ENCODE measurements at places on chromosomes 12 and 14. TPM values are rescaled to one million over a fixed set of nuclear protein-coding genes. Genes with fewer than 3 reads are reported as not detected.
A peak's percentile ranks its signal among the peaks of the same experiment; 100 is the strongest.

The RIMBP2 gene
- not detected for total RNA-seq

The RDH11 gene
- total RNA-seq, result 44.1 TPM

The ESR2 gene
- total RNA-seq, result not detected

The ANKRD52 gene
- 34.0 TPM for total RNA-seq

The AKAP5 gene
- 1.6 TPM for total RNA-seq

The AQP2 gene
- total RNA-seq, result not detected

The SERPINA3 gene
- total RNA-seq, result not detected

GRCh38 chr12:9334041-9334692 lies 126.0 kb upstream of the PZP start:
- no peak for DNase-seq

- peak; percentile 5 for DNase-seq
Observed at GRCh38 chr14:58805605-58806409, 168.0 kb downstream of the DACT1 start.

- DNase-seq, result no peak
Observed at GRCh38 chr12:65868133-65868705, 43.9 kb downstream of the HMGA2 start.

- no peak for DNase-seq
Observed at GRCh38 chr14:99004112-99004511, 267.9 kb downstream of the BCL11B start.

- no peak for DNase-seq
Observed at GRCh38 chr14:56814519-56814959, 4.3 kb upstream of the OTX2 start.

- DNase-seq, result no peak
Observed at GRCh38 chr12:65055859-65056258, 65.2 kb downstream of the WIF1 start.

DNA sequence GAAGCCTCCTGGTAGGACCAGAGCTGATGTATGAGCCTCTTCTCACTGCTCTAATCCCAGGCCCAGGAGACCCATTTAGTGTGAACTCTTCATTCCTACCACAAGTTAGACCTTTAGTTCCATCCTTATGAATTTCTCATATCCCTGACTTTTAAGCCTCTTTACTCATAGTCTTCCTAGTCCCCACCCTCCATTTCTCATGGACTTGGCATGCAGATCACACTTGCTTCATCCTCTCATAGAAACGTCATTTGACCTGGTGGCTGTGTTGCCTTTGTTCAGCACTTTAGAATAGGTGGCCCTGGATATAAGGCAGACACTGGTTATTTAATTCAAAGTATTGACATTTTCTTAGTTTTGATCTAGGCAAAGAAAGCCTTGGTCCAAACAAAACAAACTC lies 99.5 kb downstream of the SLC16A7 start:
- DNase-seq, result no peak

GRCh38 chr12:62319058-62319457 lies 58.9 kb downstream of the USP15 start:
- DNase-seq, result no peak

DNA sequence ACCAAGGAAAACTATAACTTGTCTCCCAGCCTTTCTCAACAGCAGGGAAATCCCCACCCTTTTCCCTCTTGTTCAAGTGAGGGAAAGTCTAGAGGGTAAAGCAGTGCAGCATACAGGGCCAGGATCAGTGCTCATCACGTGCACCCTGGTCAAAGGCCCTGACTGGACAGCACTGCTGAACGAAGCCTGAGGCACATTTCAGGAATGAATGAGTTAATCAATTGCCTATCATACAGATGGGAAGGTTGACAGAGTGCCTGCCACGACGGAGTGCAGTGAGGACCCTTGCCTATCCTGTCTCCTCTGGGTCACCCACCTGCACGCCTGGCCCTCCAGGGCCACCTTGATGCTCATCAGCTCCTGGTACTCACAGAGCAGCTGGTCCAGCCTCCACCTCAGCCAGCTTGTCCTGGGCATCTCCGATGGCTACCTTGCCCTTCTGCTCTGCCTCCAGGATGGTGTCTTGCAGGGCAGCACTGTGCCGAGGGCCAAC lies 11.7 kb upstream of the KRT73 start:
- DNase-seq, result no peak

- no peak for DNase-seq
Observed at GRCh38 chr14:33631441-33631840, 319.4 kb downstream of the EGLN3 start.

- DNase-seq, result no peak
Observed at GRCh38 chr14:101535232-101535631, 26.1 kb upstream of the DIO3 start.

DNA sequence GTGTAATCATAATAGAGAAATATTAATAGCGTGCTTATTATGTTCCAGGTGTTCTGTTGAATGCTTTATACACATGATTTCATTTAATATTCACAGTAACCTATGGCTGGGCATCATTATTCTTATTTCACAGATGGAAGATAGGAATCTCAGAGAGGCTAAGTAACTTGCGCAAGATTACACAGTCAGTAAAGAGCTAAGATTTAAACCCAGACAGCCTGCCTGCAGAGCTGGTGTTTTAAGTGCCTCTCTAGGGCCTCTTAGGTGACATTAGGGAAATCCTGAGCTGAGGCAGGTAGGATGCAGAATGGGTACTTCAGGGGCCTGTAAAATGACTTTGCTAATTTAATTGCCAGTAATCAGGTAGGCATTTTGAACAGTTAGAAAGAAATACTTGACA lies 18.5 kb upstream of the BHLHE41 start:
- no peak for DNase-seq

DNA sequence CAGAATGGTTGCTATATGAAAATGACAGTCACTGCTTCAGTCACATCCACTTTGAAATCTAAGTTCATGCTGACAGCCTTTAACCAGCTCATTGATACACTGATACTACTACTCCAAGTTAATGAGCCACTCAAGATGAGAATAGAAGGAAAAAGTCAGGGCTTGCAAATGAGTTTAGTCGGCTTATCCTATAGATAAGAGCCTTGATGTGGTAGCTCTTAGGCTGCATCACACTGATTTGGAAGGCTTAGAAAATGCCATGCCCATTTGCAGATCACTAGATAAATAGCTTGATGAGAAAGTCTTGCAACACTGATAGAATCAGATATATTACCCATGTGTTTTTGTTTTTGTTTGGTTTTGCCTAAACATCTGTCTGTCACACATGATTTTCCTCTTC lies 251.4 kb upstream of the ATXN7L3B start:
- DNase-seq, result no peak

DNA sequence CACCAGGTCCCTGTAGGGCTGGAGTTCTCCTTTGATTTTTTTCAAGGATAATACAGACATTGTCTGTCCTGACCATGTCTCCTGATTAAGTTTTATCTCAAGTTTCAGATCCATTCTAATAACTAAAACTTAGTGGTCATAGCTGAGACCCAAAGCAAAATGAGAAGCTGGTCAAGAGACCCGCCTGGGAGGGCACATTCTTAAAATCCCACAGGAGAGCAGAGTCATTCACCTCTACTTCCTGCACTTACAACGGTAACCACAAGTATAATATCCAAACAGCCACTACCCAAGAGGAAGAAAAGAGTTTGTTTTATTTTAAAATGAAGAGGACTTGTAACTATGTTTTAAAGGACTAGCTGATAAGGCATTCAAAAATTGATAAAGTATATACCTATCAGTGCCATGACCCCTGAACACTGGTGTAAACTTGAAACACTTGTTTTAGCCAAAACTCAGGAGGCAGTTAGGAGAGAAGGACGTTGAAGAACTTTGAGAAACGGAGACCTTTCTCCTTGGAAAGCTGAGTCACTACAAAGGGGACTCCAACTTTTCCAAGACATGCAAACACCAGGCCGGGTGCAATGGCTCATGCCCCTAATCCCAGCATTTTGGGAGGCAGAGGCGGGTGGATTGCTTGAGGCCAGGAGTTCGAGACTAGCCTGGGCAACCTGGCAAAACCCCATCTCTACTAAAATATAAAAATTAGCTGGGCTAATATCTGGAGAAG lies 478.2 kb downstream of the GLT1D1 start:
- DNase-seq, result no peak

DNA sequence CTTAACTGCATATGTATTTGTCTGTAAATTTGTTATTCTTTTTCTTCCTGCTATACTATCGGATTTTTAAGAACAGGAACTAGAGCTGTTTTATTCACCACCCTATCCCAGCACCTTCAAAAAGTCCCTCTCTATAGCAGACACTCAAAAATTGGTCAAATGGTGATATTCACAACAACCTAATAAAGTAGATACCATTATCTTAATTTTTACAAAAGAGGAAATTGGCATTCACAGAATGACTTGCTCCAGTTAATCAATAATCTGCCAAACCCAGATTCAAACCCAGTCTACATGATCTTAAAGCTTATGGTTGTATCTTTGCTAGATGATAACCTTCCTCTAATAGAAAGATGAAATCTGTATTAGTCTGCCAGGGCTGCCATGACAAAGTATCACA lies 426.6 kb downstream of the EGLN3 start:
- no peak for DNase-seq

GRCh38 chr14:65361920-65362319 lies 50.6 kb upstream of the FUT8 start:
- no peak for DNase-seq

Data from A172 (cell line).